ENCODE measurements at places on chromosomes 6 and 20. TPM values are rescaled to one million over a fixed set of nuclear protein-coding genes. Genes with fewer than 3 reads are reported as not detected.

Gene HCRTR2
- not detected for total RNA-seq

Gene TRIM10
- not detected for total RNA-seq

Gene RIPOR2
- total RNA-seq: 5.4 TPM

GRCh38 chr6:139776041-139776440 lies 401.6 kb upstream of the CITED2 start:
- no peak for DNase-seq

- no peak for DNase-seq
These were observed 2.0 kb downstream of the ARFGAP1 start for GRCh38 chr20:63274381-63275228.

DNA sequence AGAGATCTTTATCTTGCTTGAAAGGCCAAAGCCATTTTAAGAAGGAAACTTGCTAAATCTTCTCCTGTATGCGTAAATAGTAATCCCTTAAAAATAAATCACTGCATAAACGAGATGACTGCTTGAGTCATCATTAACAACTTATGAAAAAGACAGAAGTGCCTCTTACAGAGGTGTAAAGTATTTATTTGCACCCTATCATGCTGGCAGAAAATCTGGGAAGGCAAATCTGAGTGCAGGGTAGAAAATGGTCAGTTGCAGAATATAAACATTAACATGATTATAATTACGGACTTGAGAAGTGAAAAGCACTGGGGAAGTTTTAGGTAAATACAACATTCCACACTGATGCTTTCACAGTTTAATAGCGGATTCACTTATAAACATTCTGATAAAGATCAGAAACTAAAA lies 67.5 kb upstream of the FBXO30 start:
- no peak for DNase-seq
